Activated B cell treated with CpG ODN at 0.5 μM for 24 hours (primary cell): ENCODE measurements at places on chromosomes 16 and 17.
A peak's percentile ranks its signal among the peaks of the same experiment; 100 is the strongest.

- H3K27me3 ChIP-seq, result no peaks in the 10 kb centered on the region
- no peak overlapping the region for H3K4me3 ChIP-seq
- H3K27ac ChIP-seq, result no peak overlapping the region
- H3K36me3 ChIP-seq, result peaks cover 10% of the 10 kb centered on the region
- H3K4me1 ChIP-seq, result no peaks in the 10 kb centered on the region
Observed at GRCh38 chr17:61175298-61176142, 224.1 kb upstream of the TBX2 start.

DNA sequence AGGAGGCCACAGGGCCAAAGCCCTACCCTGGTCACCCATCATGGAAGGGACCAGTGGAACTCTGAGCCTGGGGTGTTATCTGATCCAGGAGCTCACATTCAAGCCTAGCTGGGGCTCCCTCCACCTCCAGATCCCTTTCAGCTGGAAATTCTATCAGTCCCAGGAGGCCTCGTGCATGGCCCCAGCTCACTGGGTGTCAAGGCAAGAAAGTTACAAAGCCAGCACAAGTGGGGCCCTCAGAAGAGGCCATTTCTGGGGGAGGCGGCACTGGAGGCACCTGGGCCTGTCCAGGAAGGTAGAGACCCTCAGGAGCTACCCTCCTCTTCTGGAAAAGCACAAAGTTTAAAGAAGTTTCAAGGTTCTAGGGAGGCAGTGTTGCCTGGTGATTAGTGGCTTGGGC lies 4.8 kb downstream of the CA7 start:
- H3K27ac ChIP-seq, result no peak overlapping the region
- H3K4me1 ChIP-seq, result peaks cover 10% of the 10 kb centered on the region
- H3K36me3 ChIP-seq, result no peaks in the 10 kb centered on the region
- peaks cover 24% of the 10 kb centered on the region for H3K27me3 ChIP-seq
- no peak for DNase-seq

- no peak overlapping the region for H3K4me3 ChIP-seq
- peaks cover 38% of the 10 kb centered on the region for H3K4me1 ChIP-seq
- H3K27ac ChIP-seq, result no peak overlapping the region
- no peaks in the 10 kb centered on the region for H3K27me3 ChIP-seq
- DNase-seq, result no peak
Observed at GRCh38 chr17:37640015-37640414, 3.2 kb downstream of the DDX52 start.

DNA sequence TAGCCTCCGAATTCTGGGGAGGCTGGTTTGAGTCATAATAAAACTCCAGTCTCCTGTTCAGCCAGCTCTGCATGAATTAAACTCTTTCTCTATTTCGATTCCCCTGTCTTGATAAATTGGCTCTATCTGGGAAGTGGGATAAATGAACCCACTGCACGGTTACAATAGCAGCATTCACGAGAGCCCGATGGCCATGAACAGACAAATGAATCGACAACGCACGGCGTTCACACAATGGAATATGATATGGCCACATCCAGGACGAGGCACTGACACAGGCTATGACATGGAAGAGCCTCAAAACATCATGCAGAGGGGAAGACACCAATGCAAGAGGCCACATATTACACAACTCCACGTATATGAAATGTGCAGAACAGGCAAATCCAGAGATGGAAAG lies 5.6 kb upstream of the CARD14 start:
- no peaks in the 10 kb centered on the region for H3K36me3 ChIP-seq
- no peak for DNase-seq
- no peak overlapping the region for H3K4me3 ChIP-seq
- peaks cover 7% of the 10 kb centered on the region for H3K27me3 ChIP-seq

GRCh38 chr17:43418441-43419374 lies 19.9 kb downstream of the ARL4D start:
- no peaks in the 10 kb centered on the region for H3K4me1 ChIP-seq
- no peak for DNase-seq
- peaks cover 24% of the 10 kb centered on the region for H3K27me3 ChIP-seq
- H3K27ac ChIP-seq, result no peak overlapping the region
- H3K36me3 ChIP-seq, result no peaks in the 10 kb centered on the region

- peaks cover 62% of the 10 kb centered on the region for H3K36me3 ChIP-seq
- peaks cover 24% of the 10 kb centered on the region for H3K4me1 ChIP-seq
- no peak for DNase-seq
- H3K27me3 ChIP-seq, result peaks cover 5% of the 10 kb centered on the region
Observed at GRCh38 chr17:5110816-5111215, 862 bp downstream of the ZNF232 start.

DNA sequence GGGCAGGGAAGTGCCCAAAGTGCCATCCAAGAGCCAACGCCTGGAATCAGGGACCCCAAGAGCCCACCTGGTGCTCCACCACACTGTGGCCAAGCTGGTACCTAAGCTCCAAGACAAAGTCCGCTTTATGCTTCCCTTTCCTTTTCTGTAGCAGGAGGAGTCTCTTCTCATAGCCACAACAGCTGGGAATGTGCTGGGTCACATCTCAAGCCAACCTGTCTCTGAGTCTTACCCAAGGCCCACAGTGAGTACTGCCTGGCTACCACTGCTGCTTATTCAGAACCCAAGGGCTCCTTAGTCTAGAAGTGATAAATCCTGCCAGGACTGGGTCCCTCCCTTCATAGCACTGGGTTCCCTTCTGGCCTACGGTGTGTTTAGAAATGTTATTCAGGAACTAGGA lies 49.8 kb downstream of the ERCC4 start:
- no peaks in the 10 kb centered on the region for H3K36me3 ChIP-seq
- no peak for DNase-seq
- peaks cover 31% of the 10 kb centered on the region for H3K27me3 ChIP-seq
- H3K4me1 ChIP-seq, result no peaks in the 10 kb centered on the region
- no peak overlapping the region for H3K4me3 ChIP-seq

GRCh38 chr17:68564415-68565111 lies 36.6 kb downstream of the FAM20A start:
- H3K4me3 ChIP-seq, result no peak overlapping the region
- H3K4me1 ChIP-seq, result no peaks in the 10 kb centered on the region
- peaks cover 12% of the 10 kb centered on the region for H3K27me3 ChIP-seq

DNA sequence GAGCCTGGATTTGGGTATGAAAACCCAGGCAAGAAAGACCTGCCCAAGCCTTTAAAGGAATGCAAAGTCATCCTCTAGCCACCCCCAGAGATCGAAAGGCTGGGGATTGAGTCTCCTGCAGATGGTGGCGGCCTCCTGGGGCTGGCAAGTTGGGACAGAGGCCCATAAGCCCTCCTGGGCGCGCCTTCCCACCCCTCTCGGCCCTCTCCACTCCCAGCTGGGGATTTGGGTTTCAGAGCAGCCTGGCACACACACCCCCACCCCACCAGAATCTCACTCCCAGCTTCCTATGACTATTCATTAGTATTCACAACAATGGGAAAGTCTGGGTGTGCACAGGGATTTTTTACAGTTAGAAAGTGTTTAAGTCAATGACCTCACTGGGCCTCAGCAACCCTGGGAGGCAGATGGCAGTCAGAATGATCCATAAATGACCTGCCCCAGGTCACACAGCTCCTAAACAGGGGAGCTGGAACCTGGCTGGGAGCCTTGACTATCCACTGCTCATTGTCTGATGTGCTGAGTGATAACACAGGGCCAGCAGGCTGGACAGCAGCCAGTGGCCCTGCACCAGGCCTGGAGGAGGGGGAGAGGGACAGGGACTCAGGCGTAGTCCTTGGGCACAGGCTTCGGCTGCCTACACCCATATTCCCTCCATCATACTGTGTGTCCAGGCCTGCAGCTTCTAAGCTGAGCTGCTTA lies 12.1 kb downstream of the NHERF1 start:
- H3K27ac ChIP-seq, result no peak overlapping the region
- peaks cover 45% of the 10 kb centered on the region for H3K4me1 ChIP-seq
- no peak overlapping the region for H3K4me3 ChIP-seq
- peaks cover 12% of the 10 kb centered on the region for H3K36me3 ChIP-seq

GRCh38 chr17:5249615-5250014 lies 15.0 kb upstream of the SCIMP start:
- H3K4me3 ChIP-seq, result no peak overlapping the region
- DNase-seq, result no peak
- H3K4me1 ChIP-seq, result peaks cover 52% of the 10 kb centered on the region
- H3K36me3 ChIP-seq, result peaks cover 5% of the 10 kb centered on the region
- no peaks in the 10 kb centered on the region for H3K27me3 ChIP-seq
- peak overlapping the region; percentile 72 for H3K27ac ChIP-seq

DNA sequence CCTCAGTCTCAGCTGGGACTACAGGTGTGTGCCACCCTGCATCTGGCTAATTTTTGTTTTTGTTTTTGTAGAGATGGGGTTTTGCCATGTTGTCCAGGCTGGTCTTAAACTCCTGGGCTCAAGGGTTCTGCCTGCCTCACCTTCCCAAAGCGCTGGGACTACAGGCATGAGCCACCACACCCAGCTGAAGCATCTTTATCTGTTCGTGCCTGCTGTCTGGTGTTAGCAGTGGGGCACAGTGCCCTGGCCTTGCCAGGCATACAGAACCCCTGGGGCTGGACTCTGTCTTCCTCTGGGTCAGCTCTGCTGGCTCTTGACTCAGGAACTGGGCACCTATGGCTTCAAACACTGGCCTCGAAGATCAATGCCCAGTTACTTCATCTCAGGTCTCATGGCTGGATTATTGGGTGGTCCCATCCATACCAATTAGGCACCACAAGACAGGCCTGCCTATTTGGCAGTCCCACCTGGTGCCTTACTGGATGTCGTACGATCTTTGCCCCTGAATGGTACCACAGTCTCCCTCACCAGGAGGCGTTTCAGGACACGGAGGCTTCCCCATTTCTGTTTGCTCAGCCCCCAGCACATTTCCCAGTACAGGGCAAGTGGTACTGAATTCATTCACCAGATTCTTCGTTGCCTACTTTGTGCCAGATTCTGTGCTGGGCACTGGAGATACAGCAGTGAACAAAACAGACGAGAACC lies 99.3 kb downstream of the RAB11FIP4 start:
- peaks cover 83% of the 10 kb centered on the region for H3K4me1 ChIP-seq
- no peak for DNase-seq
- H3K4me3 ChIP-seq, result peak overlapping the region; percentile 71
- H3K27ac ChIP-seq, result peak overlapping the region; percentile 97
- no peaks in the 10 kb centered on the region for H3K36me3 ChIP-seq

DNA sequence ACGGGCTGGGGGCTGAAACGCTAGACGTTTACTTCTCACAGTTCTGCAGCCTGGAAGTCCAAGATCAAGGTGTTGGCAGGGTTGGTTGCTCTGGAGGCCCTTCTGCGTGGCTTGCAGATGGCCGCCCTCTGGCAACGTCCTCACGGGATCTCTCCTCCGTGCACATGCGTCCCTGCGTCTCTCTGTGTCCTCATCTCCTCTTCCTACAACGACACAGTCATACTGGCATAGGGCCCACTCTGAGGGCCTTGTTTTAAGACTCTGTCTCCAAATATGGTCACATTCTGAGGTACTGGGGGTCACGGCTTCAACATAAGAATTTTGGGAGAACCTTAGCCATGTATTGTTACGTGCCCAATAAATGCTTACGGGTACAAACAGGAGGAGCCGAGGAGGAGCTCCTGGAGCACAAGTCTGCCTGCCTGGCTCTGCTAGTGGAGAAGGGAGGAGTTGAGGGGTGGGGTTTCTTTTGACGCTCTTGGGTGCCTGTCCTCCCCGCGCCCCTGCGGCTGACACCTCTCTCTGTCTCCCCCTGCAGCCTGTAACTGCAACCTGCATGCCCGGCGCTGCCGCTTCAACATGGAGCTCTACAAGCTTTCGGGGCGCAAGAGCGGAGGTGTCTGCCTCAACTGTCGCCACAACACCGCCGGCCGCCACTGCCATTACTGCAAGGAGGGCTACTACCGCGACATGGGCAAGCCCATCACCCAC lies 141.1 kb downstream of the NTN1 start:
- H3K4me3 ChIP-seq, result no peak overlapping the region
- DNase-seq, result no peak
- H3K4me1 ChIP-seq, result no peaks in the 10 kb centered on the region

DNA sequence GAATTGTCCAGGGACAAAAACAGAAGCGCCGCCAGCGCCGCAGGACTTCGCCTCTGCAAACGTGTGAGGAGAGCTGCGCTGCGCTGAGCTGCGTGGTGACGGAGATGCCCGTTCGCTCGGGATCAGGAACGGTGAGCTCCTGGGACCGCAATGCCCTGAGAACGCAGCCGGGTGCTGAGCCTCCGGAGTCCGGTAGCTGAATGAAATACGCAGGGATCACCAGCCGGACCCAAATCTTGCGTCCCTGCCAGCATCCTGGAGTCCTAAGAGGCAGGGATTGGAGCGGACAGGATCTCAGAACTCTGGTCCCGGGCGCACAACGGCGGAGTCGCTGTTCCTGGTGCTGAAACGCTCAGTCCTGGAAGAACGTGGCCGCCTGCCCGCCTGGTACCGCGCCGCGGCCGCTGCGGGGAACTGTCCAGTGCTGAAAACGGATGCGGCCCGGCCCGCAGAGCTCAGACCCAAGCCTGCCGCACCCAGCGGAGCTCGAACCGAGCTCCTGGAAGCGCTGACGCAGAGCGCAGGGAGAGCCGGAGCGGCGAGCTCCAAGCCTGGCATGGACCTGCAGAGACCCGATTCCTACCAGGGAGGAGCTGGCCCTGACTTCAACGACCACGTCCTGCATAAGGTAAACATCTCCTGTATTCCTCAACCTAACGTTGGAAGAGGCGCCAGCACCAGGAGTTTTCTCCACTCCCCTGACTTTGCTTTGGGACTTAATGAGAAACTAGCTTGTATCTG lies 41.5 kb downstream of the CD300LF start:
- no peaks in the 10 kb centered on the region for H3K36me3 ChIP-seq
- peaks cover 3% of the 10 kb centered on the region for H3K4me1 ChIP-seq
- peaks cover 66% of the 10 kb centered on the region for H3K27me3 ChIP-seq
- H3K27ac ChIP-seq, result no peak overlapping the region
- DNase-seq, result peak; percentile 29

- DNase-seq, result no peak
- peaks cover 44% of the 10 kb centered on the region for H3K4me1 ChIP-seq
- peaks cover 39% of the 10 kb centered on the region for H3K36me3 ChIP-seq
- peak overlapping the region; percentile 99 for H3K4me3 ChIP-seq
- no peaks in the 10 kb centered on the region for H3K27me3 ChIP-seq
- H3K27ac ChIP-seq, result peak overlapping the region; percentile 97
Observed at GRCh38 chr16:24729951-24730815, 732 bp downstream of the TNRC6A start.

GRCh38 chr17:63653050-63653449 lies 30.8 kb downstream of the MAP3K3 start:
- H3K27me3 ChIP-seq, result no peaks in the 10 kb centered on the region
- no peak overlapping the region for H3K4me3 ChIP-seq
- H3K36me3 ChIP-seq, result peaks cover 53% of the 10 kb centered on the region
- H3K4me1 ChIP-seq, result peaks cover 7% of the 10 kb centered on the region

DNA sequence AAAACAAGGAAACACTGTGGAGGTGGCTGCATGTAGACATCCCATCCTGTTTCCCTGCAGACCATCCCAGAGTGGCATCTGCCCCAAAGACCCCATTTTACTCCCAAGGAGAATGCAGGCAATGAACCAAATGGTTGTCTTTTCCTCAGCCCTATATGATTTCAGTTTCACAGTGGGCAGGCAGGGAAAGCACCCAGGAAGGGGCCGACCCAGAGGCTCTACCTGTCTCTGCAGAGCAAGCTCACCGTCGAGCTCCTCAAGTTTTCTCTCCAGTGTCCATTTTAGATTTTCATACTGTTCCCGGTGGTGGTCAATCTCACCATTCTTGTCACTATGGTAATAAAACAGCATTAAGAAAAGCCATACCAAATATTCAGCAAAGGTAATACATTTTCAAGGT lies 14.6 kb downstream of the CCDC57 start:
- H3K27ac ChIP-seq, result no peak overlapping the region
- H3K27me3 ChIP-seq, result no peaks in the 10 kb centered on the region
- DNase-seq, result no peak
- peaks cover 9% of the 10 kb centered on the region for H3K4me1 ChIP-seq
- no peak overlapping the region for H3K4me3 ChIP-seq

GRCh38 chr16:27991876-27992275 lies 71.6 kb downstream of the GSG1L start:
- no peaks in the 10 kb centered on the region for H3K27me3 ChIP-seq
- H3K36me3 ChIP-seq, result no peaks in the 10 kb centered on the region
- H3K4me1 ChIP-seq, result no peaks in the 10 kb centered on the region
- no peak overlapping the region for H3K27ac ChIP-seq
- no peak for DNase-seq
- no peak overlapping the region for H3K4me3 ChIP-seq
